ENCODE measurements at places on chromosomes 1 and 21.

- DNase-seq: peak; percentile 71
Measured at GRCh38 chr1:5507340-5507739, 484.9 kb downstream of the NPHP4 start.

DNA sequence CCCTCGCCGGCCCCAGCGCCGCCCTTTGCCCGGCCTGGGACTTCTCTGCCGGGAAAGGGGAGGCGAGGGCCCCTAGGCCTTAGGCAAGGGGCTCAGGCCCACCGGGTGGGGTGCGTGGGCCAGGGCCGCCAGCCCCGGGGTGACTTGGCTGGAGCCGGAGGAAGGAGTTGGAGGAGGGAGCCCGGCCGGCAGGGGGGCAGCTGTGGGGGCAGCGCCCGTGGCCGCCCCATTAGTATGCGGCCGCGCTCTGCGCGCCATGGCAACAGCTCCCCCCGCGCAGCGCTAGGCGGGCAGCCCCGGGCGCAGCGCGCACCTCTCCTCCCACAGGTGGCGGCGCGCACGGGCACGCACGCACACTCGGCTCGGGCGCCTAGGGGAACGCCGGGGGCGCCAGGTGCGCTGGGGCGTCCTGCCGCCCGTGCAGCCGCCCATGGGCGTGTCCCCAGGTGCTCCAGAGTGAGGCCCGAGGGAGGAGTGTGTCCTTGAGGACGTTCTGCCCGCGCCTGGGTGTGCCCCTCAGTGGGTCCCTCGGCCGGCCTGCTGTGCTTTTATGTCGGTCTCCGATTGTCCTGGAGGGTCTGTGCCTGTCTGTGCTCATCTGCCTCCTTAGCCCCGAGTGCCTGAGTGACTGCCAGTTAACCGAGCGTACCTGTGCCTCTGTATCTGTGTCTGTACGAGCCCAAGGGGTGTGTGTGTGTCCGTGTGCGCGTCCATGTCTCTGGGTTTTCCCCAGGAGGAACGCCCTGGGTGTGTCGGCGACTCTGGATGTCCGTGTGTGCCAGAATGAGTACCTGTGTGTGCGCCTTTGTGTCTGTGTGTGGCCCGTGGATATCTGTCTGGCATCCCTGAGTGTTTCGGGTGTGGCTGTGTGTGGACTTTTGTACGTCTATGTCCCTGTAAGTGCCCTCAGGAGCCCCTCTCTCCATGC, 38.2 kb upstream of the WASF2 start:
- peak; percentile 94 for DNase-seq

DNA sequence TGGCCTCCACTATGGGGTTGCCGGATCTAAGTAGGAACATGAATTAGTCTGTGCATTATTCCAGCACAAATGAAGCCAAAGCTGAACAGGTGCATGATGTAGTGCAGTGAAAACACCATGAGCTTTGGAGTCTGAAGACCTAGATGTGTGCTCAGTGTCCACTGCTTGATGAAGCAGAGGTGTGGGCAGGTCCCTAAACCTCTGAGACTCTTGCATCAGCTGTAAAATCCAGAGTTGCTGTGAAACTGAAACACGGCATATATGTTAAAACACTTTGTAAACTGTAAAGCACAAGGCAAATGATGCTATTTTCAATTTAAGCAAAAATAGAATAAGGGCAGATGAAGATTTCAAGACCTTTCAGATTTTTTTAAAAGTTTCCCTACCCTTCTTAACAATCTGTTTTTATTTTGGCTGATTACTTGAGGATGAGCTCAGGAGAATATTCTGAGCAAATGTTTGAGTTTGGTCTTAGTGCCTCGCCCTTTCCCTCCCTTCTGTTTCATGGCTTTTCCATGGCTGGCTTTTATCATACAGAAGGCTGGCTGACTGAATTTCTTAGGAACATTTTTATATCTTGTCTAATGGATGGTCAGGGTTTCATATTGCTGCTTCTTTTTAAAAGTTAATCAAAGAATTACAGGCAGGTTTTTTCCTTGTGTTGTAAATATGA, 221.8 kb downstream of the NTNG1 start:
- no peak for DNase-seq

DNA sequence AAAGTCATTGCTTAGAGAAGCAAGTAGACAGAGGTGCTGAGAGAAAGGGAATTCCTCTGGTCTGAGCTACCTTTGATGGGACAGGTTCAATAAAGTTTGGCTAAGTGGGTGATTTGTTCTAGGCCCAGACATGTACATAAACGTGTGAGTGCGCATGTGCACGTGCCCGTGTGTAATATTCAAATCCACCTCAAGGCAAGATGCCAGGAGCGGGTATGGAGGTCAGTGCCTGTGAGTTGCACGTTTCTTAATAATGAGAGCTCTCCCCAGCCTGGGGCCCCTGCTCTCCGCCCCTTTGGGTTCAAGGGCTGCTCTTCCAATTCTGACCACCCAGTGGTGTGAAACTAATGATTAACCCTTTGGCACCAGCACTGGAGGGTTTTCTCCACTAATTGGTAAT, 53.8 kb upstream of the LMO4 start:
- no peak for DNase-seq

DNA sequence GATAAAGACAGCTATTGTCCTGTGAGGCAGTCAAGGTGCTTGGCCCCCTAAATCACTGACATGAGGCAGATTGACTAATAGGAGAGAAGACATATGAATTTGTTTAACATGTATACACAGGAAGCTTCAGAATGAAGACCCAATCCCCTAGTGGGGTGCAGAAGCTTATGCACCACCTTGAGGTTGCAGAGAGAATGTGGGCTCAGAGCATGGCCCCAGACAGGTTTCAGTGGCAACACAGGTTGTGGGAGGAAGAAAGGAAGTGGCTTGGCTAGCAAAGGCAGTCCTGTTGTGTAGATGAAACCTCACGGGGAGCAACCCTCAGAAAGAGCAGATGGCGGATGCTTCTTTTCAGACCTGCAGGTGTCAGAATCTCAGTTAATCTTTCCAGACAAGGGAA, 37.0 kb upstream of the PARP1 start:
- no peak for DNase-seq

GRCh38 chr1:150762552-150762951, 3.0 kb downstream of the CTSS start:
- DNase-seq: no peak

Data from NCI-H1105 (cell line).